Amniotic epithelial cell (primary cell): ENCODE measurements at places on chromosomes 3 and 15.

DNA sequence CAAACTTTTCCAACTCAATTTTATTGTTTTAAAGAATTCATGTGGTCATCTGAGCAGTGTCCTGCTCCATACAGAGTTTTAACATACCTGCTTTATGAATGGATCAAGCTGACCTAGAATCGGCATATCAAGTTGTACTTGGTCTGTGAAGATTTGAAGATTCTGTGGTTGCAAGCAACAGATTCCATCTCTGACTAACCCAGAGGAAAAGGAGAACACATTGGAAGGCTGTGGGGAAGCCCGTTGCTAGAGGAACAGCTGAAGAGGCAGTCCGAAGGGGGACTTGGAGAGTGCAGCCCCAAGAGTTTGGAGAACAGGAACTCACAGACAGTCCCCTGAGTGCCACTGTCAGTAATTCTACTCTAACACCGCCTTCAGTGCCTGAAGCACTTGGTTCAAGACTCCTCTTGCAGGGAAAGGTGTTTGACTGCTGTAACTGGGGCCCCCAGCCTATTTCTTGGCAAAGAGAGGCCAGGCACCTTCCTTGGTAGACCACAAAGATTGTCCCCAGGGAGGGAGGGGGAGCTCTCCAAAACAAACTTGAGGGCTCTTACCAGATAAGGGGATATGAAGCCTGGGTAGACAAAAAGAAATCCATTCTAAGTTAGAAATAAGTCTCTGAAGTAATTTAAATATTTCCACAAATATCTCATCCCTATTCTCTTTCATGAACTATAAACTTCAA, 88.8 kb downstream of the LARS2 start:
- peak; percentile 21 for DNase-seq

- DNase-seq: peak; percentile 25
Observed at GRCh38 chr15:68469162-68470048, 37.4 kb upstream of the ITGA11 start.

DNA sequence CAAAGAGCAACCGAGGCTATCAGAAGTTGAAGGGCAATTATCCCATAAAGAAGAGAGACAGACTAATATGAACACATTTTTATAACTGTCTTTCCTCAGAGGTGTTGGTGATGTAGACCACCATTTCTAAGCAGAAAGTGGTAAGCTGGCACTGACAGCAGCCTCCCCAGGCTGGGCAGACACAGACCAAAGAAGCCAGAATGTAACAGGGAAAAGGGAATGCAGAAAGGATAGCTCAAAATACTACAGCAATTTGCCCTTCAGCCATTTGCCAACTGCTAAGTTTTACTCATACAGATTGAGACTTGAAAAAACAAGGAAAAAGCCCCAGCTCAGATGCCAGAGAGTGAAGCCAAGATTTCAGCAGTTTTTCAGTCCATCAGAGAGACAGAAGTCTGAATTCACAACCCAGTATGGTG, 73.5 kb upstream of the ABI3BP start:
- peak; percentile 13 for DNase-seq

- peak; percentile 53 for DNase-seq
Observed at GRCh38 chr15:40763801-40764628, at the start of gene GCHFR. Gene GCHFR (plus strand): TSS chr15:40764068. CDS start chr15:40764181, 113 bp downstream.

DNA sequence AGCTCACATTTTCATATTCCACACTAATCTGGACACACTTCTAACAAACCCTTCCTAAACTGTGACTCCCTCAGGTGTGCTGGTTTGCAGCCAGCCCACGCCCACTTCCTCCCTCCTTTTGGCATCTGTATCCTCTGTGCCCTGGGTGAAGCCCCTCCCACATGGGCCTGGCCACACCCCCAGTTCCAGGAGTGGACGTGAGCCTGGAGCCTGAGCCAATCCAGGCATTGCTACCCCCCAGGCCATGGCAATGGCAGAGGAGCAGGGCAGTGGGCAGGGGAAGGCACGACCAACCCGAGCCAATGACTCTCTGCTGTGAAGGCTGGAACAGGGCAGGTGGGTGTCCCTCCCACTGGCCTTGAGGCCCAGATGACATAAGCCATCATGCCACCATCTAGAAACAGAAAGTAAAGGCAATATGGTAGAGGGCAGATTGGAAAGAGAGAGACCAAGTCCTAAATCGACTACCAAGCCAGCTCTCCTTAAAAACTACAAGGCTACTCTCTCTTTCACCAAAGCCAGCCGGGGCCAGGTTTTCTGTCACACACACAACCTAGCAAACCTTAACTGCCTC, 18.6 kb downstream of the FAM174B start:
- no peak for DNase-seq

DNA sequence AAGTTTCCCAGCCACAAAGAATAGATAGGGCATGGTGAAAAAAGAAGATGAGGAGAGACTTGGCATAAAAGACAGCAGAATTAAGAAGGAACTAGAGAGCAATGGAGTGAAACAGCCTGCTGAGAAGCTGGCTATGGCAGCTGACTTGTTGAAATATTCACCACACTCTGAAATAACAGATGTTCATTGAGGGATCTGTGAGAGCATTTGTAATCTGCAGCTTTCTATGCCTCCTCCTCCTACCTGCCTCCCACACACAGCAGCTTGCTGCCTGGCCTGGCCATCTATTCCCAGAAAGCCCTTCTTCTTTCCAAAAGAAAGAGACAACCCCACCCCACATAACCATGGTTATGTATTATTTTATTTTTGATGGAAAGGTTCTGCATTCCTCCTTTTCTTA, 303.9 kb downstream of the GAP43 start:
- DNase-seq: no peak

- no peak for DNase-seq
Observed at GRCh38 chr3:137988152-137988551, 21.8 kb upstream of the CLDN18 start.

GRCh38 chr15:70523616-70524015, 239.7 kb downstream of the UACA start:
- DNase-seq: no peak

DNA sequence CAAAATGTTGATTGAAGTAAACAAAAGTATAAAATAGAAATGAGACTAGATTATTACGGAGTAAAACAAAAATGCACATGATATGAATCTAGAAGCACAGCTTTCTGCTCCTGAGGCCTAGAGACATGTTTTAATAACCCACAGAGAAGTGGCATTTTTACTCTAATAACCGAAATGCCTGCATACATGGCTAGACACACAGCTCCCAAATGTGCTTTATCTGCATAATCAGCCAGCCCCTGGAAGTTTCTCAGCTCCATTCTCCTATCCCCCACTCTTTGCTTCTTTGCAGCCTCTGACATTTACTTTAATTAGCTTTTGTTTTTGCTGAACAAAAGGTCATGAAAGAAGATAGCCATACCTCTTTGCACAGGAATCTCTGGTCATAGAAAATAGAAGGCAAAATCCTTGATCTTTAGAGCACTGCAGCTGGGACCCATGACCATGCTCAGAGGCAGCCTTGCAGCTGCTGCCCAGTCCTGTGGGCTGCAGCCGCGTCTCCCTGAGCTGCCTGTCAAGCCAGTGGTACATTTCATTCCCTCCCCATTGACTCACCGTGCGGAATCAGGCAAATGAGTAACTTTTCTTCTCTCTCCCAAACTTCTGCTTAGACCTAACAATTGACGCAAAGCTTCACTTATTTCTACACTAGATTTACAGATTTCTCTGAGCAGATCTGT, at the start of gene VEPH1:
TSS of gene VEPH1 (minus strand) at position 501 of the 680 bp plus-strand sequence. CDS start 8,067 bp downstream, outside the sequence.
- DNase-seq: peak; percentile 76

DNA sequence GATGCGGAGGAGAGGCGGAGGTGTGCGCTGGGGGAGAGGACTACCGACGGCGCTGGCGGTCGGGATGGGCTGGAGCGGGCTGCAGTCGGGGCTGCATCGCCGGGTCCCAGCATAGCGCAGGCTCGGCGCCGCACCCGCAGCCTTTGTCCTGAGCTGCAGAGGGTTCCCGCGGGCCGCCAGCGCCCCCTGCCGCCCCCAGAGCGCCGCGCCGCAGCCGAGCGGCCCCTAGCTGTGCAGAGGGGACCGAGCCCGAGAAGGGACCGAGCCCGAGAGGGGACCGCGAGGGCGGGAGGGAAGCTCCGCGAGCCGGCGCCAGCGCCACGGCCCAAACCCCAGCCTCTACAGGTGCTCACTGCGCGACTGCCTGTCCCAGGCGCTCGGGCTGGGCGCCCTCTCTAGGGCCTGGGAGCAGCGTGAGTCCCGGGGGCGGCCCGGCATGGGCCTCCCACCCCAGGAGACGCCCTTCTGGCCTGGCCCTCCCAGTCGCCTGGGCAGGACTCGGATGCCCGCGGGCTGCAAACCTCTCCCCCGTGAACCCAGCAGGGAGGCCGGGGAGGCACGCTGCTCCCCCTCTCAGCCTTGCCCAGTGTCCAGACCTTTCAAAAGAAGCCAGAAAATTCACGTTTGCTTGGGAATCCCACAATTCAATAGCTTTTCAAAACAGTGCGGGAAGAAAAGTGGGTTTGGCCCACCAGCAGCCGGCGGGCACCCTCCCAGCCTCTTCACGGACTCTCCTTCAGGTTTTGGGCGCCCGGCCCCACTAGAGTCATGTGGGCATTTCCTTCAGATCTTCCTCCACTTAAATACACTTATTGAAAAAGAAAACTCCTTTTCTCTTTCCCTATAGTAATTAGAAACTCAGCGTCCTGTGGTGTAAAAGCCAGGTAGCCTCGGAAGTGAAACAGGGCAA, 134.7 kb downstream of the TPRA1 start:
- peak; percentile 13 for DNase-seq

- DNase-seq: peak; percentile 78
Observed at GRCh38 chr3:46913644-46914043, 36.1 kb downstream of the PTH1R start.

- DNase-seq: no peak
Observed at GRCh38 chr3:51378726-51379125, 6.4 kb upstream of the MANF start.

GRCh38 chr3:191385101-191385500, 54.8 kb upstream of the UTS2B start:
- no peak for DNase-seq

DNA sequence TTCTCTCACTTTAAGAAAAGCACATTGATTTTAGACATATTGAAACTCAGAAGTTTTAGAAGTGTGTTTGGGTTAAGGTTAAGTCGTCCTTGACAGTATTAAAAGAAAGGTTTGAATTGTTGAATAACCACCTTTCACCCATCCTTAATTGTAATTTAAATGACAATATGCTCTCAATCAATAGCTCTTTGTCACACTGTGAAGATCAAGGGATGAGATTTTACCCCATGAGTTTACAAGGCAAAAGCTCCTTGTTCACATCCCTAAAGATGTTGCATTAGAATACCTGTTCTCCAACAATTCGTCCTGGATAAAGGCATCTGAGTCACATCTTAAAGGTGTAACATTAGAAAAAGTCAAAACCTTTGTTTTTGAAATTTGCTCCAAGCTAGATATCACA, 220.4 kb upstream of the MDFIC2 start:
- no peak for DNase-seq

DNA sequence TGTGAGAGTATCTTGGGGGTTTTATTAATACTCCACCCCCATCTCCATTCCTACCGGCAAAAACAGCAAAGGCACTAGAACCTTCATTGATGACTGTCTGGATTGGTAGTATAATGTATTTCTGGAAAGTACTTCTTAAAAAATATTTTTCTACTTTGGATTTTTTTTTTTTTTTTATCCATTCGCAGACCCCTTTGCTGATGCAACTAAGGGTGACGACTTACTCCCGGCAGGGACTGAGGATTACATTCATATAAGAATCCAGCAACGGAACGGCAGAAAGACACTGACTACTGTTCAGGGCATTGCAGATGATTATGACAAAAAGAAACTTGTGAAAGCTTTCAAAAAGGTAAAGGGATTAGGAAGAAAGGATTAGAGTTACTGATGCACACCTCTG, 1.2 kb downstream of the EIF1B start:
- peak; percentile 38 for DNase-seq

DNA sequence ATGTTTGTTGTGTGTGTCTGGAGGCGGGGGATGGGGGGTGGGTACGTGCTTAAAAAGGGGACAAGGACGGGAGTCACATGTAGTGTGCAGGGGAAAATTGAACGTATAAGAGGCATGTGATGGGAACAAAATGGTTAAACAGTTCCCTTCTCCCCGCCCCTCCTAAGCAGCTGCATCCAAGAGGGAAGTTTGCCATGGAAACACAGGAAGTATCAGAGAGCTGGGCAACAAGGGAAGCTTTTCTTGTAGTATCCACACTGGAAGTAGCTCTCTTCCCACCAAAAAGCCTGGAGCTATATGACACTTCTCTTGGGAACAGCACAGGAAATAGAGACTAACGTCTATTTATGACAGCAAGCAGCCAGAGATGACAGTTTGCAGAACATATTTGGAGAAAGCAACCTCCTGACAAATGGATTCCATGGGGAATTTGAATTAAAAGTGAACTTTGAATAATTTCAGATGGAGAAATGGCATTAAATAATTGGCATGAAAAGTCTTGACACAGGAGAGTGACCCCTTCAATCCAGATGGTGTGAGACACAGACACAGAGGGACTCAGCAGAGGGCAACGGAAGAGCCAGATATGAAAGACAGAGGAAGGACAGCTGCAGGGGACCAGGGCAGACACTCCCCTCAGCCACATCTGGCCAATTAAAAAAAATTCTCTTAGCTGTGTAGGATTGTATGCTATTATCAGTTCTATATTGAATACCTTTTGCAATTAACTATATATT, 294.2 kb upstream of the TBL1XR1 start:
- DNase-seq: no peak

DNA sequence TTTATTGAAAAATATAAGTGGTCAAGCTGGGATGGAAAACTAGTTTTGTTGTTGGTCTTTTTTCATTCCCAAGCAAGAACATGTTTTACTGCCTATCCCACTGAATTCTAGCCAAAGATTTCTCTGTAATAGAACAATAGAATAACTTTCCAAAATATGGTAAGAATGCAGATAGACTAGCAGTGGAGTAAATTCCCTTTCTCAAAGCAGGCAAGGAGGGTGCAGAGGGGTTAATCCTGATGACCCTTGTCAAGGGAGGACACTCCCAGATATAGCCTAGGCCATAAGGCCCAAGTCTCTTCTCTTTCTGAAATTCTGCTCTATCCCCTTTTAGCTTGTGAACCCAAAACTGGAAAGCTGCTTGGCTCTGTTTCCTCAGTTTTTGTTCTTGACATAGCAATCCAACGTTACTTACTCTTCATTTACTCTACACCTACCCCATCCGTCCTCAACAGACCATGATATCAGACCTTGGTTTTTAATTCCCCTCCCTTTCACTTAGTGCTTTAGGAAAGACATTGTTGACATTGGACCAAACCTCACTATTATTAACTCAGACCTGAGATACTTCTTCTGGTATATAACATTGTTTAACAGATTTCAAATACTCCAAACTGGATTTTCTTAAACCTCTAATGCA, 453.6 kb upstream of the THBS1 start:
- DNase-seq: peak; percentile 42

DNA sequence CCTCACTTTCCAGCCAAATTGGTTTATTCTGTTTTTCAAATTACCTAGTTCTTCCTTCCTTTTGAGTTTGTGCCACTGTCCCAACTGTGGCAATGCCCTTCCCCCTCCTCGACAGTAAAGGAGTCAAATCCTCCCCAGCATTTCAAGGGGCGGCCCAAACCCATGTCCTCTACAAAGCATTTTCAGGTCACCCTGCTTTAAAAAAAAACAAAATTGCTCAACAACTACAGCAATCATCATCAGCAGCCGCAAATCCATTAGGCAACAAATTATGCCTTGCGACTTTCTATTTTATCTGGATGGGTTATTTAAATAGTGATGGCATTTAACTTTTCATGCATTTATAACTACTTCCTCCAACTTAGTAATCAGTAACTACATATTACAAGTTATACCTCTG, 32.7 kb downstream of the PLD1 start:
- DNase-seq: no peak
